ENCODE measurements at places on chromosomes 11 and 22. TPM values are rescaled to one million over a fixed set of nuclear protein-coding genes. Genes with fewer than 3 reads are reported as not detected.

- DNase-seq = no peak
Measured at GRCh38 chr11:12848413-12848812, 160.7 kb upstream of the RASSF10 start.

GRCh38 chr11:70894566-70895365, 357.6 kb downstream of the SHANK2 start:
- no peak for DNase-seq

GRCh38 chr11:47617417-47617809, 23.2 kb upstream of the C1QTNF4 start:
- DNase-seq = no peak

GRCh38 chr11:61274084-61274483, 21.0 kb downstream of the VWCE start:
- no peak for DNase-seq

GRCh38 chr11:75873417-75874221, 58.6 kb downstream of the UVRAG start:
- DNase-seq = no peak

- DNase-seq = no peak
Measured at GRCh38 chr11:8213376-8213775, 44.6 kb upstream of the RIC3 start.

GRCh38 chr11:95138448-95138847, 48.8 kb downstream of the ENDOD1 start:
- no peak for DNase-seq

GRCh38 chr22:41888627-41889200, 26.2 kb downstream of the SHISA8 start:
- DNase-seq = no peak

GRCh38 chr11:128813729-128814128, 53.4 kb downstream of the KCNJ1 start:
- DNase-seq = no peak

GRCh38 chr11:105033781-105034180, 1.2 kb downstream of the CASP1 start:
- no peak for DNase-seq

- DNase-seq = no peak
Measured at GRCh38 chr11:123011510-123011909, 29.9 kb upstream of the BSX start.

DNA sequence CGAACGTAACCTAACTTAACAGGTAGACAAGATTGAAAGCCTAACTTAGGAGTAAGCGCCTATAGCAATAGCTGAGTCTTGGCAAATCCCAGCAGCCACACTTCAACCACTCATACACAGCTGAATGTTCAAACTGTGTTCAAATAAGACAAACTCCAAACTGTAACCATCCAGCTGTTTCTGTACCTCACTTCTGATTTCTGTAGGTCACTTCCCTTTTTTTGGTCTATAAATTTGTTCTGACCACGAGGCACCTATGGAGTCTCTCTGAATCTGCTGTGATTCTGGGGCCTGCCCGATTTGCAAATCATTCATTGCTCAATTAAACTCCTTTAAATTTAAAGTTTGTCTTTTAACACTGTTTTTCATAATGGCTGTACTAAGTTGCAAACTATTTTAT, 8.2 kb upstream of the TENM4 start:
- DNase-seq = no peak

DNA sequence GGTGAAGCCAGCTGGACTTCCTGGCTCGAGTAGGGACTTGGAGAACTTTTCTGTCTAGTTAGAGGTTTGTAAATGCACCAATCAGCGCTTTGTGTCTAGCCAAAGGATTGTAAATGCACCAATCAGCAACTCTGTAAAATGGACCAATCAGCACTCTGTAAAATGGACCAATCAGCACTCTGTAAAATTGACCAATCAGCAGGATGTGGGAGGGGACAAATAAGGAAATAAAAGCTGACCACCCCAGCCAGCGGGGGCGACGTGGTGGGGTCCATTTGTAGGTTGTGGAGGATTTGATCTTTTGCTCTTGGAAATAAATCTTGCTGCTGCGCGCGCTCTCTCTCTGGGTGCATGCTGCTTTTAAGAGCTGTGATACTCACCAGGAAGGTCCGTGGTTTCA, 202.9 kb downstream of the MIAT start:
- no peak for DNase-seq

- DNase-seq = no peak
Measured at GRCh38 chr11:41435531-41435930, 23.9 kb downstream of the LRRC4C start.

GRCh38 chr11:95567685-95568084, 221.9 kb downstream of the FAM76B start:
- DNase-seq = no peak

GRCh38 chr11:100942016-100942415, 187.6 kb downstream of the PGR start:
- DNase-seq = no peak

DNA sequence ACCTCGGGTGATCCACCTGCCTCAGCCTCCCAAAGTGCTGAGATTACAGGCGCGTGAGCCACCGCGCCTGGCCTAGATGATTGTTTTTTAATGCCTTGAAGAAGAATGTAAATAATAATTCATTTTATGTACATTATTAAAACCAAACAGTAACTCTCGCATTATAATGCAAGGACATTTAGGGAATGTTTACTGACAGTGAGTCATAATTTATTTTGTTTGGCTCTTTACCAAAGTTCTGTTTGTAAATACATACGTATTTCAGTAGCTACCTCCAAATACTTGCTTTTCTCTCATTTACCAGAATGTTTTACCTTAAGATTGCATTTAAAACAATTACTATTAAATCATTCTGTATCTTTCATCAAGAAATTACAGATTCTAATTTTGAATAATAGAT, 3.0 kb downstream of the RAB39A start:
- no peak for DNase-seq

GRCh38 chr11:70445091-70445490, 46.8 kb downstream of the CTTN start:
- DNase-seq = no peak

Gene TRIM64C
- not detected for total RNA-seq

Gene RNF26
- 20.9 TPM for total RNA-seq

Gene POU2AF2
- total RNA-seq = not detected

Gene CHST1
- total RNA-seq = not detected

Gene PPP6R2
- total RNA-seq = 46.5 TPM

Gene SYNGR1
- total RNA-seq = 1.9 TPM

Gene SBF2
- total RNA-seq = 14.3 TPM

Gene NLRP14
- total RNA-seq = not detected

Gene VPREB1
- not detected for total RNA-seq
